ENCODE measurements at places on chromosomes 4 and X.

DNA sequence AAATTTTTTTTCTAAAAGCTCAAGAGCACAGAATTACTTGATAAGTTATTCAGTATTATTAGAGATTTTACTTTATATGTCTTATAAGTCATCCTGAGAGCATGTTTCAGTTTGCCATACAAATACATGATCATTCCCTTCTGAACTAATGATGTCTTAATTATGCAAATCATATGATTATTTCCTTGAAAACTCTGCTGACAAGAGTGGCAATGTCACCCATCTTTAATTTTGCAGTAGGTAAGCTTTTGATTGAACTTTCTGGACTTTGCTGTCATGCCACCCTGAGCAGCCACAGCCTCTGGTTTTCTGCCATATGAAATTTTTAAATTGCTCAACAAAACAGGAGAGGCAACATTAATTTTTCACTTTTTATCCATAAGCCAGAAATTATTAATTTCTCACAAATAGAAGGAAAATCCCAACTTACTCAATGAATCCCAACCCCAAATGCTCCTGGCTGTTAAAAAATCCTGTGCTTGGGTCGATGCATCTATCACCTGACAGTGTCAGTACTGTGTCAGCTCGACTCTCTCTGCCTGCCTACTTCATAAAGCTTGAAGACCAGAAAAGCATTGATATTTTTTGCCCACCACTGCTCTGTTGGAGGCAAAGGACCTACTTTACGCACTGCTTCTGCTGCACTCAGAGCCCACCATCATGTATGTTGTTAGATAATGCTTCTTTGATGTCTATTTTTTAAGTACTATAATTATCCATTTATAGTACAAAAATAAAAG, 11.6 kb upstream of the HADH start:
- DNase-seq: no peak

- DNase-seq: no peak
These were observed 24.8 kb upstream of the RNF4 start for GRCh38 chr4:2443956-2444740.

DNA sequence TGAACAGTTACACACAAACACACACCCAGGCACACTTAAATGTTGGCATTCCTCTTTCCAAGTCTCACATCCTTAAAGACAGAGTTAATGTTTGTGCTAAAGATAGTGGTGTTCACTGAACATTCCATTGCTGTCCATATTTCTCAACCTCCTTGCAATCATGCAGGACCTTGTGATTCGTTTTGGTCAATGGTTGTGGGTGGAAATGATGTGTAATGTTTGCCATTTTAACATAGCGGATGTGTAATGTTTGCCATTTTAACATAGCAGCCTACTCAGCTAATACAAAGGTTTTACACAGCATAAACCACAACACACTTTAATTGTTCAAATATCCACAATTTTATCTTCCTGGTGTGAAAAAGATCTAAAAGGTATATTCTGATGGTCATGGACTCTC, 93.9 kb downstream of the CEP44 start:
- no peak for DNase-seq

GRCh38 chr4:81580346-81580993, 108.8 kb upstream of the RASGEF1B start:
- DNase-seq: no peak

DNA sequence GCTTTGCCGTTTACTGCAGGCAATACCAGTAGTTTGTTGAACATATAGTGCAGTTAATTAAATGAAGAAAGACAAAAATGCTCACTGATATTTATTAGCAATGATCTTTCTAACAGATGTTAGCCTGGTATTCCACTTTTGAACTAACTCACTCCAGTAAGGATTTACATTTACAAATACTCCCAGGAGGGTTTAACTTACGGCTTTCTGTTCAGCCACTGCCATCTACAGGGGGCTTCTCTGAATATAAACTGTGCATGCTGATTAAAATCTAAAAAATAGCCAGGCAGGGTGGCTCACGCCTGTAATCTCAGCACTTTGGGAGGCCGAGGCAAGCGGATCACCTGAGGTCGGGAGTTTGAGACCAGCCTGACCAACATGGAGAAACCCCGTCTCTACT, 2.2 kb upstream of the SRD5A3 start:
- DNase-seq: no peak
